Psoas muscle (tissue), 8 donors: ENCODE measurements at places on chromosomes 4 and X. TPM values are rescaled to one million over a fixed set of nuclear protein-coding genes. Genes with fewer than 3 reads are reported as not detected.

The FMR1NB gene
- total RNA-seq: not detected

The C1QTNF7 gene
- total RNA-seq: 0.30 TPM

The MYOZ2 gene
- total RNA-seq: 469 TPM

The ASB9 gene
- total RNA-seq: 0.46 TPM

The ADH6 gene
- not detected for total RNA-seq

The PNMA6A gene
- total RNA-seq: 1.3 TPM

The UGT2B17 gene
- not detected for total RNA-seq
